ENCODE measurements at places on chromosomes 2 and 18.

- no peak for DNase-seq
Measured at GRCh38 chr2:88638743-88639142, 11.5 kb upstream of the EIF2AK3 start.

GRCh38 chr2:37653805-37654378, 17.6 kb downstream of the CDC42EP3 start:
- DNase-seq = no peak

DNA sequence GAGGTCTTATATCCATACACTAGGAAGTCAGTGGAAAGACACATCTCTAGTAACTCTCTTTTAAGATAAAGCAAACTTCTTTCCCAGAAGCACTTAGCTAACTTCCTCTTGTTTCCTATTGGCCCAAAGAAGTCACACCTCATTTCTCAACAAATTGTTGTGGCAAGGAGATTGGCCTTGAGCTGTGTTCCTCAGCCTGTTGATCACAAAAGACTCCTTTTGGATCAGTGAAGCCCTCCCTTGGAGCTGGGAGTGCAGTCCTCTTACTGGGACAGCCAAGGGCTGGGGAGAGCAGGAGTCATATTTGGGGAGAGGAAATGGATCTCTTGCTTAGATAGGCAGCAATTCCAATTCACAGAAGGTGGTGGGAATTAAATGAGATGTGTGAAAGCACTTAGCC, 51.2 kb upstream of the DAPL1 start:
- no peak for DNase-seq

- no peak for DNase-seq
Measured at GRCh38 chr2:222738809-222739208, 67.4 kb downstream of the MOGAT1 start.

DNA sequence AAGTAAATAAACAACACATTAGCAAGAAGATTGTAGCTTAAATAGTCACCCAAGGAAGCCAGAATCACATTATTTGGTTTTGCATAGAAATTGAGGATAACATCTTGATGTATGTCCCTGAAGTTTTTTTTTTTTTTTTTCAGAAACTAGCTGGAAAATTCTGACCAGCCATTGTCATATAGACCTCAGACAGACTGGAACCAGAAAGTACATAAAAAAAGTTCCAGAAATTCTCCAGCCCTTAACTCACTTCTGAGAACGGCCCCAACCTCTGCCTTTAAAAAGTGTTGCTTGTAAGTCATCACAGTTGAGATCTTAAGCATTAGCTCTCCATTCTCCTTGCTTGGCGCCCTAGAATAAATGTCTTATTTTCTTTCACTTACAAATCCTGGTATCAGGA, 350.5 kb downstream of the CCDC85A start:
- no peak for DNase-seq

GRCh38 chr2:208280933-208281332, 14.9 kb downstream of the PIKFYVE start:
- DNase-seq = no peak

DNA sequence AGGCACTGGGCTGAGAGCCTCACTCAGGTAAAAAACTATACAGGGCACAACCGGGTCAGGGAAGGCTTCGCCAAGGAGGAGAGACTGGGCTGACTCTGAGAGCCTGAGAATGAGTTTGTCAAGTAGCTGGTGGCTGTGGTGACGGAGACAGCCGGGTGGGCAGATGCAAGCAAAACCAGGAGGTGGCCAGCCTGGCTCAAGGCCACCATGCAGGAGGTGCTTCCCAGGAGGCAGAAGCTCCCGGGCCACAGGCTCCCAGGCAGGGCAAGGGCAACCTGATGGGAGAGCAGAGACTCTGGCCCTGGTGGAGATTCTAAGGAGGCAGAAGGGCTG, 2.9 kb upstream of the INHBB start:
- DNase-seq = no peak

DNA sequence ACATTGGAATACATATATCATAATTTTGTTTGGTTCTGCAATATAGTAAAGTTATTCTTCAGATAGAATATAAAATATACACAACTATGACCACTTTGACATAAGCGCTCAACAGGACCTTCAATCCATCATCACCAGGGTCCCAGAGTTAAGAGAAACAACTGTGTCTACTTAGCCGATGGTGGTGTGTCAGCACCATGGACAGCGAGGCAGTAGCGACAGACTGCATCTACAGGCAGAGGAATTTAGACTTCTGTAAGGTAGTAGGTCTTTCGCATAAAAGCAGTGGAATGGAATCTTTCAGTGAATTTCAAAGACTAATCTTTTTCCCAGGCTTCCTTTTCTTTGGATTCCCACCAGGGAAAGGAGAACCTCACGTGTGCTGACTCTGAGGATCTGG, 20.5 kb upstream of the LRPPRC start:
- DNase-seq = no peak

DNA sequence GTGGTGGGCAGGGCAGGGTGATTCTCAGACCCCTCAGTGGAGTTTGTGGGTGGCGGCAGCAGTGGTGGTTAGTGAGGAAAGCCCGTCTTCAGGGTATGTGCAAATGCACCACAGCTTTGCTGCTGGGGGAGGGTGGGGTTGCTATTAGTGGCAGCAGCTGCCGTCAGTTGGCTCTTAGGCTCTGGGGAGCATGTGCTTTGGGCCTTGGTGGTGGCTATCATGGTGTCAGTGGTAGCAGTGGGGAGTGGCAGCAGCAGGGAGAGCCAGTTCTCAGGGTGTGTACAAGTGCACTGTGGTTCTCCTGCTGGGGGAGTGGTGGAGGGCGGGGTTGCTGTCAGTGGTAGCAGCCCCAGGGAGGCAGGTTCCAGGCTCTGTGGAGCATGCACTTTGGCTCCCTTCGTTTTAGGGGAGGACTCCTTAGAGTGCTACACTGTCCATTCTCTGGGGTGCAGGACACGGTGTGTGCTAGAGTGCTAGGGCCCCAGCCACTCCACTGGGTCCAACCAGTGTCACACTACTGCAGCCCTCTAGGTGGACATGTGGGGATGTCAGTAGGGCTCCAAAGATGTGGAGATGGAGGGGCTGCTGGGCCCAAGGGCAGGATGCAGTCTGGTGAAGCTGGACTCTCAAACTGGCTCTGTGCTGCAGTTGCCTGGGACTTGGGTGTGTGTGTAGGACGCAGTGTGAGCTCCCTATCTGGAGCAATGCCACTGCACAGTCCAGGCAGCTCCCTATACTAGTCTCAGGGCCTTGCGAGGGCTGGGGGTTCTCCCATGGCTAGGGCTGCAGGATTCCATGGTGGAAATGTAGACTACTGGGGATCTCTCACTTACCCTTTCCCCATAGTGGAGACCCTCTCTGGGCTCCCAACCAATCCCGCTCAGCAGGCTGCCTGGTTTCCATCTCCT, 45.3 kb downstream of the ADCYAP1 start:
- no peak for DNase-seq

DNA sequence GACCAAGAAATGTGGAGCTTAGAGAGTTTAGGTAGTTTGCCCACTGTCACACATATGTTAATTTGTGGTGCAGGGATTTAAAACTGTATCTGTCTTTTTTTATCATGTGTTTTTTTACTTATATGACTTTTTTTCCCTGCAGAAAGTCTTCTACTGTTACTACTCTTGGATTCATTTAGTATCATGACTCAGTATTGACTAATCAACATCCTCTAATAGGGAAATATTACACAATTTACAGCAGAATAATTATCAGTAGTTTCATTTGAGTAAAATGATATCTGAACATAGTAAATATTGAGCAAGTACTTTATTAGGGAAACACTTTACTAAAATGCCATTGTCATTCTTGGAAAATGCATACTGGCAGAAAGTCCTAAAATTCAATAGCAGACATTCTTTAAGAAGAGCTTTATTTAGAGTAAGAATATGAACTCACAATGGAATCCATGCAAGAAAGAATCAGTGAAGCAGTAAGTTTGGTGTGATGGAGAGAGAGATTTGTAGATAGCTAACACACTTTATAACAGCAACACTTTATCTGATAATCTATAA, 425.9 kb upstream of the SLC8A1 start:
- DNase-seq = no peak

GRCh38 chr2:8638327-8638726, 43.5 kb upstream of the ID2 start:
- no peak for DNase-seq

- no peak for DNase-seq
Measured at GRCh38 chr2:175599966-175600831, 401.9 kb downstream of the LNPK start.

DNA sequence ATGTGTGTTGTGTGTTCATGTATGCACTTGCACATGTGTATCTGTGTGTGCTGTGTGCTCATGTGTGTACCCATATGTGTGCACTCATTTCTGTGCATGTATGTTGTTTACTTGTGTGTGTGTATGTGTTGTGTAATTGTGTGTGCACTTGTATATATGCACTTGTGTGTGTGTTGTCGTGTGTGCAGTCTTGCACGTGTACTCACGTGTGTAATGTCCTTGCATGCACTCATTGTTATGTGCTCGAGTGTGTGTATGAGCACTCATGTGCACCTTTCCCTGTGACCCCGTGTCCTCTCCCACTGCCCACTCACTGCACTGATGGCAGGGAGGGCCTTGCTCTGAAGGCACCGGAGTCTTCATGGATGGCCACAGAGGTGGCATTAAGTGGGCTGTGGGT, 92.0 kb downstream of the SMIM21 start:
- DNase-seq = no peak

- DNase-seq = no peak
Measured at GRCh38 chr2:113799375-113799774, 42.9 kb upstream of the SLC35F5 start.

DNA sequence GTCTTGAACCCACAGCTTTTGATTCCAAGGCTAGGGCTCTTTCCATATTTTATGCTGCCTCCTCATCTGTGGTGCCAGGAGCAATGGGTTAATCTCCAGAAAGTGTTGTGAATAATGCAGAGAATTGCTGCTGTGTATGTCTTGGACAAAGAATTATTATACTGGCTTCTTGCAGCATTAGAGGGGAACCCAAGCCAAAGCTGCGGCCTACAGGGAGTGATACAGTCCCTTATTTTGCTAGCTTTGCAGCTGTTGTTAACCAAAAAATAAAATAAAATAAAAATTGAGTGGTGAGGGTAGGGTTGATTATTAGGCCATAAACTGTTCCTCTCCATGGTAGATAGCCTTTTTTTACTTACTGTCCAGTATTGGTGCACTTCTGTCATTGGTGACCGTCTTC, 16.7 kb downstream of the WIPF1 start:
- DNase-seq = no peak

- DNase-seq = no peak
Measured at GRCh38 chr2:36561237-36561944, 36.6 kb downstream of the FEZ2 start.

- no peak for DNase-seq
Measured at GRCh38 chr2:168120730-168121129, 126.7 kb downstream of the STK39 start.

Measured in anterior cingulate cortex (tissue), 58 donors.